ENCODE measurements at places on chromosomes 4 and X.

DNA sequence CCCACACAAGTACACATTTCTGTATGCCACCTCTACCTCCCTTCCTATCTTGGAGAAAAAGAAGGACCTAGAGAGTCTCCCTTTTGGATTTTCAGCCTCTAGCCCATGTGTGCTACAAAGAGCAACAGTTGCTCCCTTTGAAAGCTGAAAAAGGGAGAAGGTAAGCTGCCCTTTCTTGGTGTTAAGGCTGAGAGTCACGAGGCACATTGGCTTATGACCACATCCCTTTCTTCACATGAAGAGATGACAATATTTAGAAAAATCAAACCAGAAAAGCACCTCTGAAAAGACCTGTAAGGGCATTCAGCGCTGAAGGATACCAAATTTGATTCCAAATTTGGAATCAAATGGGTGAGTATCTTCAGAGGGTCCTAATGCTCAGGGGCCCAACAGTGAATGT is 6.4 kb upstream of the FGFBP1 start:
- no peak for DNase-seq

DNA sequence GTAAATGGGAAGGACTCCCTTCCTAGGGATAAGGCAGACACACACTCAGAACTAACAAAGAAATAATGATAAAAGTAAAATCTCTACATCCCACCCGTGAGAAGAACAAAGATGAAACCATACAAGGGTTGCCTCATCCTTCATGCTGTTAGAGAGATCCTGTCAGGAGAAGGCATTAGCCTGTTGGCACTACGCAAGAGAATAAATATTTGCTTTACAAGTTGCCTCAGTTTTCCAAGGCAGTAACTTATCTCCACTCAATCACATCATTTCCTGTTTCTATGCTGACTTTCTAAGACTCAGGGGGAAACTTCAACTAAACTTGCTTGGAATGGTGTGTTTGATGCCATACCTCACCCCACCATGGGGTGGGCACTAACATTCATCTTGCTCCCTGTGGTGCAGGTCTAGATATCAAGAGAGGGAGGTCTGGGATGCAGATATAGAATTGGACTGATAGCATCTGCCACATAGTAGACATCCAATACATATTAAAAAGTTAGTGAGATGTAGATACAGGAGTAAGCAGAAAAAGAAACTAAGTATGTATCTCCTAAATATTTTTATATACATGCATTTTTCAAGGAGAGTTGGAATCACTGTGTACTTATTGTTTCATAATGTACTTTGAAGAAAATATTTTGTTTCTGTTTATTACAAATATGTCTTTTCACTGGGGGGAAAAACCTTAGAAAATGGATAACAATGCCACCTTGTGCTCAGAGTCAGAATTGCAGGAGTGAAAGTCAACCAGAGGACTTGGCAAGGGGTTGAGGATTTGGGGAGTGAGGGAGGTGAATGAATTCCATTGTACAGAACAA is 57.2 kb upstream of the BEX4 start:
- no peak for DNase-seq

GRCh38 chr4:78553529-78554060 is 2.0 kb downstream of the ANXA3 start:
- no peak for DNase-seq

DNA sequence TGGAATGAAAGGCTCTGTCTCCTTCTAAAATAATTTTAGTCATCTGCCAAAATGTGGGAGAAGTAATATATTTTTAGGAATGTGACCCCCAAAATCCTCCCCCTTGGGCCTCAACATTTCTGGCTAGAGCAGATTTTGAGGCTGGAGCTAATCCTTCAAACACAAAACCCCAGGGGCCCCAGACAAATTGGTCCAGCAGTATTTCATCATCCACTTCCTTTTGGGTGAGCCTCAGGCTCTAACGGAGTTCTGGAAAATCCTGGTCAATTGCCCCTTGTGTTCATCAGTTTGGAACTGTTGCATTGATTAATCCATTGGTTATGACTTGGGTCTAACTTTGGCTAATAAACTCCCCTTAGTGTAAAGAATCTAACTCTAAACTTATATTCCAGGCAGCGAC is 67.4 kb upstream of the PCDH19 start:
- no peak for DNase-seq

GRCh38 chr4:53558065-53558801 is 33.1 kb downstream of the LNX1 start:
- DNase-seq = no peak

All from GM12878 (cell line).